ENCODE measurements at places on chromosomes 6 and 20.
A peak's percentile ranks its signal among the peaks of the same experiment; 100 is the strongest.

DNA sequence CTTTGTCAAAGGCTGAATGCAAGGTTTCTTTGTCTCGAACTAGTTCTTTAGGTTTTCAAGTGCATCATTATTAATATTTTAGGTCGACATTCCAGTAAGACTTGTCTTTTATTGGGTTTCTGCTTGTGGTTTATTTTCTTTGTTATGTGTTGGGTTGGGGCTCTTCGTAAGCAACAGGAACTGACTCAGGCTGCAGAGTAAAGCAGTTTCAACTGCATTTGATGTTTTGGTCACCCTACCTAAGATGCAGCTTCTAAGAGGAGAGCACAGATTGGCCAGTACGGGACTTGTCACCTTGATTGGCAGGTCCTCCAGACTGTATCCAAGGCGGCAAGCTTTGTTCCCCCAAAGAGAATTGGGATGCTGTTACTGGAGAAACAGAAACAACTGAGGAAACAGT is 149.5 kb upstream of the SULF2 start:
- DNase-seq = no peak

DNA sequence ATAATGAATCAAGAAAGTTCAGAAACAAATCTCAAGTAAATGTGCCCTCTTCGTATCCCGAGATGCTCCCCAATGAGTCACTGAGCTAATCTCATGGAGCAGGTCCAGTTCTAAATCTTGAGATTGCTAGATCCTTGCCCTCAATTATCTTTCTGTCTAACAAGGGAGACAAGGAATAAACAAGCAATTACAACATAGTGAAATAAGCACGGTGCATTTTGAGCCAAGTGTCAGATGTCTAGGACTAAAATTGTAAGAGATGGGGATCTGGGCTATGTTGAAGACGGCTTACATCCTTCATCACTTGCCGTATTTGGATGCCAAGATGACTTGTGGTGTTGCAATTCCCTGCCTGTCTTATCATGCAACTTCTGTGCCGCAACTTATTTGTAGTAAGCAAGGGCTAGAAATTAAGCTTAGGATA is 56.5 kb upstream of the ADGRF1 start:
- no peak for DNase-seq

DNA sequence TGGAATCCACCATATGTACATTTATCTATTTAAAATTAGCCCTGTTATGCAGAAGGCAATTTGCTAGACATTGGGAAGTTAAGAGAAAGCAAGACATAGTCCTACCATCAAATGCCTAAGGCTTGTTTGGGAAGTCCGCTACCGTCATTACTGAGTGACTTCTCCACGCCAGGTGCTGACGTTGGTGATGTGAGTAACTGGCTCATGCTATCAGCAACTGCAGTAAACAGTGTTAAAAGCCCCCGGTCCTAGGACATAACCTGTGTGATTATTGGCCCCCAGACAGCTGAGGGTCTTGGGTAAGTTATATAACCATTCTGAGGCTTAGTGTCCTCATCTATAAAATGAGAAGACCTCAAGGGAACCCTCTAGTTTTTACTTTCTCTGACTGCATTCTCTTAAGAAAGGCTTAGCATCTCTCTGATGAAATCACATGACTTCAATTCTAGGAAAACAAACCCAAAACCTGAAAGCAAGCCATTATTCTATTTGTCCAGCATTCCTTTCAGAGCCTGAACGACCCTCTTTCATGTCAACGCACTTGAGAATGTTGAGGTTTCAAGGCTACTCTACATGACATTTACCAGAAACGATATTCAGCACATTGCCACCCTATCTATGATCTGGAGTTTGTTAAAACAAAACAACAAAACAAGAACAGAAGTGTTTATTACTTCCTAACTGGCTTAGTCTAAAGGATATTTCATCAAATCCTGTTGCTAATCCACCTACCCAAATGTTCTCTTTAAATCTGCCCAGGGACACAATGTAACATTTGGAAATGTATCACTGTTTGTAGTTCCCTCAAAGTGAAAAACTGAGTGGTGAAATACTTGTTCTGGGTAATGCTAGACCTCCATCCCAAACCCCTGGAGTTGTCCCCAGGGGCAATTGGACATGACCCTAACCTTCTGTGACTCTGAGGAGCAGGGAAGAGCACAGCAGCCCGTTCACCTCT is 133.8 kb downstream of the BTBD3 start:
- no peak for DNase-seq

- peak; percentile 84 for DNase-seq
These were observed 58.4 kb downstream of the SMLR1 start for GRCh38 chr6:130885392-130886192.

DNA sequence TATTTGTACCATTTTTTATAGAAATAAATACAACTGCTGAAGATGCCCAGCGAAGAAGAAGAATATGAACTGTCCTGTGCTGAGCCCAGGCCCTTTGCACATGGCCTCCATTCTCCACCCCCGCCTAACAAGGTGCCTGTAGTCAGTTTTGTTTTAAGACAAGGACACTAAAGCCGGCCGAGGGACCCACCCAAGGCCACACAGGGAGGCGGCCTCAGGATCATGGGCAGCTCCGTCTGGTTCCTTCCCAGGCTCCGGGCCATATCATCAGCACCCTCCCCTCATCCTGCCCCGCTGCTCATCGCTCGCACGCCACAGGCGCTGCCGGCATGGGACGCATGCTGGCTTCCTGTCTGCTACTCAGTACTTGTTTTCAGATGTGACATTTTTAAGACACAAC is 21.3 kb downstream of the PSMG4 start:
- DNase-seq = no peak

GRCh38 chr6:167444602-167445346 is 119.9 kb downstream of the TTLL2 start:
- no peak for DNase-seq

DNA sequence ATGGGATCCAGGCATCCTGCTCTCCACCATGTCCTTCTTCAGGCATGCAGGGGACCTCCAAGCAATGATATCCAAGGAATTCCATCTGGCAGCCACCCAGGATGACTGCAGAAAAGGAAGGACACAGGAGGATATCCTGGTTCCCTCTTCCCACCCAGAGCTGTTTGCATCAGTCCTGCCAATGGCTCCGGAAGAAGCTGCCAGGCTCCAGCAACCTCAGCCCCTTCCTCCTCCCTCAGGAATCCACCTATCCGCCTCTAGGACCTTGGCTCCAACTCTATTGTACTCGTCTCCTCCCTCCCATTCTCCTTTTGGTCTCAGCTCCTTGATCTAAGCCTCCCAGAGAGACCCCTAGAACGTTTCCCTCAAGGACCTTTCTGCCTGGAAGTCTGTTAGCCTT is 733 bp upstream of the PSORS1C2 start:
- DNase-seq = no peak

GRCh38 chr20:62217913-62218773 is 1.9 kb downstream of the HRH3 start:
- DNase-seq = no peak

- no peak for DNase-seq
These were observed 7.9 kb downstream of the EXOC2 start for GRCh38 chr6:684831-685636.

DNA sequence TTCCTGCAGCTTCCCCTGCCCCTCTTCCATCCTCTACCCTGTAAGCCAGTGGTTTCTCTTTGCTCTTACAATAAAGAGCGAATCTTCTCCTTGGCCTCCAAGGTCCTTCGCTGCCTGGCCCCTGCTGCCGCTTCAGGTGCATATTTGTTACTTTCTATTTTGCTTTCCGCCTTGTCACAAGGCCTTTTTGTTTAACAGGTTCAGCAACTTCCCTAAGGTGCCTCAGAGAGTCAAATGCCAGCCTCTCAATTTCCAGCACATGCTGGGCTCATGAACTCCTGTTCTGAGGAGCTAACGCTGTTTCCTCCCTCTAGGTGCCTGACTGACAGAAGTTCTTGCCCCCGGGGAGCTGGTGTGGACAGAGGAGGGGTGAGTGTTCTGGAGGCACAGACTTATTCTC is 42.4 kb upstream of the EPB41L1 start:
- DNase-seq = no peak

GRCh38 chr6:170006071-170006899 is 254.9 kb downstream of the ERMARD start:
- no peak for DNase-seq

GRCh38 chr20:34971561-34972235 is 16.0 kb downstream of the MYH7B start:
- no peak for DNase-seq

DNA sequence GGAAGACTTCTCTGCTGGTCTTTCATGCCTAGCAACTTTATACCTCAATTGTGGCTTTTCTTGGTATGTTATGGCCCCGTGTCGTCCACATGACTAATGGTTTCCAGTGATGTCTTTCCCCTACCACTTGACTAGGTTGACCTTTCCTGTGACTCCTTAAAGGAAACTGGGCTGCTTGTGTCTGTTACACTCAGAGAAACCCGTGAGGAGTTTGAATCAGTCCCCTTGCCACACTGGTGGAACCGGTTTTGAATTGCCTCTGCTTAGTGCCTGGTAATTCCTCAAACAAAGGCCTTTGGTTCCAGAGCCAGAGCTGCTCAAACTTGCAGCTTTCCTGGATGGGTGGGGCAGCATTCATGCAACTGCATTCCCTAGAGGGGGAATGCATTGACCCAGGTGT is 21.9 kb downstream of the ECT2L start:
- peak; percentile 10 for DNase-seq

- DNase-seq = no peak
These were observed 309.3 kb upstream of the SUPT3H start for GRCh38 chr6:45686841-45687569.

GRCh38 chr6:68139130-68139529 is 496.0 kb upstream of the ADGRB3 start:
- DNase-seq = no peak

GRCh38 chr6:45378334-45378926 is 696 bp upstream of the SUPT3H start:
- no peak for DNase-seq

DNA sequence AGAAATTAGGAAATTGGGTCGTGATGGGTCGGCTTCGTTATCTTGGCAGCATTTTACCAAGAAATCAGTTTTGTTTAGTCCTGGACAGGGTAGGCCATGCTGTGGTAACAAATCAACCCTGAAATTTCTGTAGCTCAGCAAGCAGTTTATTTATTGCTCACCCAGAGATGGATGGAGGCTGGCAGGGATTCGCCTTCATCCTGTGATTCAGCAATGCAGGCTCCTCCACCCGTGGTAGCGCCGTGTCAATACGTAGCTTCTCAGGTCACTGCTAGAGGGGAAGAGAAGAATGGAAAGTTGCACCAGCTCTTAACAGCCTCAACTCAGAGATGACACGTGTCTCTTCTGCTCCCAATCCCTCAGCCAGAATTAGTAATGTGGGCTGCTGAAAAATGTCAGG is 157.0 kb upstream of the SGK1 start:
- DNase-seq = no peak

GRCh38 chr6:30931272-30931671 is 698 bp downstream of the SFTA2 start:
- no peak for DNase-seq

- no peak for DNase-seq
These were observed 49.1 kb downstream of the CNKSR3 start for GRCh38 chr6:154461348-154461747.

DNA sequence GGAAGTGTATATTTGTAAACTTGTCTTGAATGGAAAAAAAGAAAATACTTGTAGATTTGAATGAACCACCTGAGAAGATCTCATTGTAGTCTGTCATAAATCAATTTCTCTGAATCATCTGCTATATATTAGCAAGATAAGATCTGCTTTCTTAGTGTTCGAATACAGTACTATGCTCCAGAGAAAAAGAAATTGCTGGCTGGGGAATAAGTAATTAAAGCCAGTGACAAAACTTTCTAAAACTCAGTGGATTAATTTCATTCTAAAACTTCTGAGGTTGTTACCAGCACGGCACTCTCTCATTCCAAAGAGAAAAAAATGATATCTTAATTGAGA is 22.4 kb upstream of the MROH8 start:
- DNase-seq = no peak

- no peak for DNase-seq
These were observed 195.0 kb downstream of the UBE3D start for GRCh38 chr6:82870582-82871172.

GRCh38 chr6:79713701-79714322 is 82.7 kb downstream of the SH3BGRL2 start:
- DNase-seq = peak; percentile 22

GRCh38 chr20:45257711-45258110 is 3.3 kb upstream of the SLPI start:
- no peak for DNase-seq

- DNase-seq = no peak
These were observed 68.7 kb downstream of the COL19A1 start for GRCh38 chr6:69935079-69935478.
